ENCODE measurements at places on chromosomes 6 and 20.

GRCh38 chr6:31170987-31171671 lies 647 bp upstream of the POU5F1 start:
- DNase-seq: no peak

GRCh38 chr6:3201388-3201787 lies 26.1 kb downstream of the TUBB2B start:
- DNase-seq: no peak

GRCh38 chr20:57211908-57212533 lies 54.4 kb downstream of the BMP7 start:
- no peak for DNase-seq

DNA sequence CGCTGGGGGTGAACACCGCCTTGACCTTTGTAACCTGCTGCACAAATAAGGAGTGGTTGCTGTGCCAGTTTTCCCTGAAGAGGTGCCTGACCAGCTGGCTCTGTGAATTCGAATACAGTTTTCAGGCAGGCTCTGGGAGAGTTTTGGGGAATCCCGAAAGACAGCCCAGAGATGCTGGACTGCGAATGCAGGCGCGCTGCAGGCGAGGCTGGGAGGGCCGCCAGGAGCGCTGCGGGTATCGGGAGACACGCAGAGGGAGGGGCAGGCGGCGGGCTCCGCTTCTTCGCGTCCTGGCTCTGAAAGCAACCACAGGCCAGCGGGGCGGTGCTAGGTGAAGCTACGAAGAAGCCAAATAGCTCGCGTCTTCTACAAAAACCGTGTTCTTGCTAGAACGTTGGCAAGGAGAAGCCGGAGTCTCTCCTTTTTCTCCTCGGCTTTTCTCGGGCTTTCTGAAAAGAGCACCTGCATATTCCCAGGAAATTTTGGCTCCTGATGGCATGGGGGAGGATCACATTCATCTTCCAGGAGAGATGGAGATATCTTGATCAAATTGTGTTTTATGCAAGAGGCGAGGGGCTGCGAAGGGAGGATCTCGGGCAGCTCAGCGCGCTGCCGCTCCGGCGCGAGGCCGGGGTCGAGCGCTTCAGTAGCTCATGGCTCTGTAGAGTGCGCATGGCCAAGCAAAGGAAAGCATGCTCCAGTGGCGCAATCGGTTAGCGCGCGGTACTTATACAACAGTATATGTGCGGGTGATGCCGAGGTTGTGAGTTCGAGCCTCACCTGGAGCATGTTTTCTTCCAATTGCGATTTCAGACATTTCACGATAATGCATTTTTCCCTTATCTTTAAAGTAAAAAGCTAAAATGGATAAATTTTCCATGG lies 158.1 kb upstream of the ZNF184 start:
- peak; percentile 71 for DNase-seq

- DNase-seq: no peak
These were observed 142.9 kb upstream of the RNF217 start for GRCh38 chr6:124819346-124819745.

- no peak for DNase-seq
These were observed 48.7 kb downstream of the MAP7 start for GRCh38 chr6:136501514-136501913.

DNA sequence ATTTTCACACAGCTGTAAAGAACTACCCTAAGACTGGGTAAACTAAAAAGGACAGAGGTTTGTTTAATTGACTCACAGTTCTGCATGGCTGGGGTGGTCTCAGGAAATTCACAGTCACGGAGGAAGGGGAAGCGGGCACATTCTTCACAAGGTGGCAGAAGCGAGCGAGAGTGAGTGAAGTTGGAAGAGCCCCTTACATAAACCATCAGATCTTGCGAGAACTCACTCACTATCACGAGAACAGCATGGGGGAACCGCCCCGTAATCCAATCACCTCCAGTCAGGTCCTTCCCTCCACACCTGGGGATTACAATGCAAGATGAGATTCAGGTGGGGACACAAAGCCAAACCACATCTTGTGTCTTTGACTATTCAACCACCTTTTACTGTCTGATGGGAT lies 700.5 kb downstream of the TENT5A start:
- no peak for DNase-seq

- no peak for DNase-seq
These were observed 1.5 kb upstream of the VEGFA start for GRCh38 chr6:43768506-43768860.

- DNase-seq: no peak
These were observed 369 bp upstream of the NSFL1C start for GRCh38 chr20:1467082-1467354.

GRCh38 chr20:50101887-50102286 lies 11.1 kb downstream of the UBE2V1 start:
- DNase-seq: peak; percentile 32

GRCh38 chr6:62285612-62286469 lies at the start of gene KHDRBS2:
Gene KHDRBS2 (minus strand): TSS chr6:62286225.
- DNase-seq: peak; percentile 62

DNA sequence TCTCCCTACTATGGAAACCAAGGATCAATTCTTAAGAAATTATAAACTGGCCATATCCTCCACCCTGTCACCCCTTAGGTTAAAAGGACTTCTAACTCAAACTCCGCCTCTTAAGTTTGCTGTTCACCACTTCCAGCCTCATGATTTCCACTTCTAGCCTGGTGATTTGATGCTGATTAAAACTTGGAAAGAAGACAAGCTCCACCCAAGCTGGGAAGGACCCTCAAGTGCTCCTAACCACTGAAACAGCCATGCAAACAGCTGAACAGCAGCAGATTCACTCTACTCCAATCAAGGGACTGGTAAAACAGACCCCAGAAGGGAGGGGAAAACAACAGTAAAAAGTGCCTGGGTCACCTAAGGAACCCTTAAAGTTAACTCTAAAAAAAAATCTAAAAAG lies 10.3 kb downstream of the LCA5 start:
- DNase-seq: no peak

GRCh38 chr20:10625641-10626040 lies 48.2 kb downstream of the JAG1 start:
- DNase-seq: no peak

DNA sequence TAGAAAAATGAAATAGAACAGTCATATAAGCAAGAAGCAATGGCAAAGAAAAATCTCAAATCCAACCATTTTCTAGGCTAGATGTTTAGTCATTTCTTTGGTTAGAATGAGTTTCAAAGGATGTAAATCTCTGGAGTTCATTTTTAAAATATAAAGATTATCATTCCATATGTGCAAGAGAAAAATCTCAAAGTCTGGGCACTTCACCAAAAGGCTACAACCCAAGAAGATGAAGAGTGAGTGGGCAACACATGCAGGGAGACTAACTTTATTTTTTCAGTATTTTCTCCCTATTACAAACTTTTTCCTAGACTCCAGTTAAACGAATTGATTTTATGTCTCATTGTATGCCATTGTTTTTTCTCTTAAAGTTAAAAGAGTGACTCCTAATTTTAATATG lies 83.6 kb downstream of the PHACTR1 start:
- DNase-seq: no peak

DNA sequence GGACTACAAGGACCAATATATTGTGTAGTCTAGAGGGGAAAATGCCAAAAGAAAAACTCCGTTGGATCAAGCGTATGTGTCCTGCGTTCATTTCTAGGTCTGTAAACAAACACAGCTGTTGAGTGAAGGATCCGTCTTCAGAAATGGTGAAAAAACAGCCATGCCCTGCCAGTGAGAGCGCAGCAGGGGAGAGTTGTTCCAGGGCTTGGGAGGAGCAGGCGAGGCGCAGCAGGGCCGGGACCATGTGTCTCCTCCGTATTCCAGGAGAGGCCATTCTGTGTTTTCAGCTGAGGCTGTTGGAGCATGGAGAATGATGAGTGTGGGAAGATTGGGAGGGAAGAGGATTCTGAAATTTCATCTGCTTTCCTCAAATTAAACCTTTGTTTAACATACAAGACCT lies 38.0 kb downstream of the BMP6 start:
- no peak for DNase-seq

GRCh38 chr20:31966991-31967655 lies 828 bp upstream of the XKR7 start:
- DNase-seq: no peak

DNA sequence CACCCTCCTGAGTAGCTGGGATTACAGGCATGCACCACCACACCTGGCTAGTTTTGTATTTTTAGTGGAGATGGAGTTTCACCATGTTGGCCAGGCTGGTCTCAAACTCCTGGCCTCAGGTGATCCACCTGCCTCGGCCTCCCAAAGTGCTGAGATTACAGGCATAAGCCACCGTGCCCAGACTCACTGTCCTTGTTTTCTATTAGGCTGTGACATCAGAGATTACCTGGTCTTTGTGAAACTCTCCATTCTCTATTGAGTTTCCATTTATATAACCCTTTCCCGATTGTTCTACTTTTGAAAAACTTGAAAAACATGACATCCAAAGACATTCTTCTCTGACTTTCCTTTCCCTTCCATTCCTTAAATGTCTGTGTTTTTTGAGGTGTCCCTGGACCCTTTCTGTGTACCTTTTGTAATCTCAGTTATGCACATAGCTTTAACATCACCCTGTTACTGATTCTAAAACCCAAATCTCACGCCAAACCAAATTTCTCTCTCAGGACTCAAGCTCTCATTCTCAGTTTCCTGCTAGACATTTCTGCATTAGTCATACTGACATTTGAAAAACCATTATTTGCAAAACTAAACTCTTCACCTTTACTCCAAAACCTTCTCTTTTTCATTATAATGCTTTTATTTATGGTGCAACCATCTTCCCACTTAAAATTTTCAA lies 137.0 kb downstream of the KHDC1L start:
- DNase-seq: no peak

DNA sequence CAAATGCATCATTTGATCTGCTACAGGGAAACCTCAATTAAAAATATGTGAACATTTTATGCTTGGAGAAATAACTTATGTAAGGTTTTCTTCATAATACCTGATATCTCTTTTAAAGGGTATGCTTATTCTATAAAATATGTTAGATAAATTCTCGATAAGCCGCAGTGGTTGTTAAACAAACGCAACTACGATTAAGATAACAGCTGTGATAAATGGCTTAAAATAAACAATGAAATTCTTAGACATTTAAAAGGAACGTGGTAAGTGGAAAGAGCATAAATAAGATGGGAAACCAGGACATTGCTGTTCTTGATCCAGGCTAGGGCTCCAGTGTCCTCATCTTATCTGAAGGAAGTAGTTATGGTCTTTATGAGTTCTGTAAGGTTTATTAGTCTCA lies 415.9 kb downstream of the CD83 start:
- no peak for DNase-seq

DNA sequence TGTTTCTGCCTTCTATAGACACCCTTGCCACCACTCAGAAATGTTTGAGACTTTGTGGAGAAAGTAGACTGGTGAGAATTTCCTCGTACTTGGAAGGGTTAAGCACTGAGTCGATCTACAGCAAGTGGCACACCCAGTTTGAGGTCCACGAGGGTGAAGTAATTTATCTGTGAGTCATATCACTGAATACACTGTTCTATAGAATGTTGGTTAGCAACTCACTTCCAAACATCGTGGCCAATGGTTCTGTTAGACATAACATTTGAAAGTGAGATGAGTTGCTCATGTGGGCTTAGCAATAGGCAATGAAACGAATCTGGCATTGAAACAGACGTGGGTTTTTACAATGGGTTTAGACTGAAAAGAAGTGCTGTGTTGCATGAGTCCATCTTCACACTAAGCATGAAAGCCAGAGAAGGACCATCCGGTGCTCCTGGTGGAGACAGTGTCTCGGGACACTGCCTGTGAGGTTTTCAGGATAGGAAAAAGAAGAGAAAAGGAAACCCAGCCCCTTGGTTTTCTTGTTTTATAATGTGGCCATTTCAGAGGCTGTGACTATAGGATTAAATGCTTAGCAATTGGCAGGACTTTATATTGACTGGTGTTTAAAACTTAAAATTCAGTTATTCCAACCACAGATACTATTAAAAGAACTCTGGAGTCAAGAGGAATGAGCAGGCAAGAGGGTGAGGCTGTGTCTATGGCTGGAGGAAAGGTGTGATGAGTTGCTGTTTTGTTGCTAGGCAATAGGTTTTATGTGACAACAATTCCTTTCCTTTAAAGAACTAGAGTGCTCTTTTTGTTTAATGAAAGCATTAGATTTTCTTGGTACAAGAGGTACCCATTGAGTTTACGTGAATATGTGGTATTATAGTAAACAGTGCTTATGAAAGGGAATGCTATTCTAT lies 31.0 kb upstream of the EZR start:
- DNase-seq: peak; percentile 89

DNA sequence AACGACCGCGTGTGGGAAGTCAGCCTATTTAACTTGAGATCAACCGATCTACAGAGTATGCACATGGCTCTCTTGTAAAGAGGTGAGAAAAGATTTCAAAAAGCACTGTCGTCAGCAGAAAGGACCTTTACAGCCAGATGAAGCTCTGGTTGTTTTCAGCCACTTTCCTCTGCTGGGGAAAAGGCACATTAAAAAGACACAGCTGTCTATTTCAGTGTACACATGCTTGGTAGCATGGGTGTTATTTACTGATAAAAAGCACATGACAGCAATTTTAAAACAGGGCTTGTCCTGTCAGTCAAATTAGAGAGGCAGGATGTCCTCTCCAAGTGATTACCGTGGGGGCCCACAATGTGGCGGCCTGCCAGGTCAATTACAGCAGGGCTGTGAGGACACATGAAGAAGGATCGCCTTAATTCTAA lies 188.9 kb downstream of the PRKN start:
- peak; percentile 56 for DNase-seq

DNA sequence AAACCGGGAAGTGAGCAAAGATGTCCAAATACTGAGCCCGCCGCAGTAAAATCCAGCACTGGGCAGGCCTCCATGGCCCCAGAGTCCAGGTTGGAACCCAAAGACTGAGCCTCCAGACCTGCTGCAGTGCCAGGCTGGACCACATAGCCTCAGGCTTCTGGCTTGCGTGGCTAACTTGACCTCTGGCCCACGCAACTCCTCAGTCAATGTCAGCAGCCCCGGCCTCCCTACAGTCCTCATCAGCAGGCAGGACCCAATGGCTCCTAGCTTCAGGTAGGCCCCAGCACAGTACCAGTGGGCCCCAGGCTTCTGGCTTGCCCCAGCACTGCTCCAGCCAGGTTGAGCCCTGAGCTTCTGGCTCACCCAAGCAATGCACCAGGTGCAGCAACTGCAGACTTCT lies 245.1 kb upstream of the AFDN start:
- DNase-seq: no peak

GRCh38 chr6:148885925-148886845 lies 139.4 kb downstream of the UST start:
- DNase-seq: no peak

DNA sequence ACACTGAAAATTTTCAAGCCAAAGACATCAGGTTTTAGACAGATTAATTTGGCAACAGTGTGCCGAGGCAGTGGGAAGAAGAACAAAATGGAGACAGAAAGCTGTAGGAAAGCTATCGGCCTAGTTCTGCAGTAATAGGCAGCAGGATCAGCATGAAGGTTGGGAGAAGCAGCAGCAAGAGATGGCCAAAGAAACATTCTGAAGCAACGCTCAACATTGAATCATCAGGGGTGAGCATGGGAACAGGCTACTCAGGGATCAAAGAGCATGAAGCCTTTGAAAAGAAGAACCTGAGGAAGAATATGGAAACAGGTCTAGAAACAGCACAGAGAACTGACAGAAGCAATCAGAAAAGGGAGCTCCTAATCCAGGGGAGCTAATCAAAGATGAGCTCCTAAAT lies 7.1 kb upstream of the DST start:
- DNase-seq: no peak

GRCh38 chr6:156919370-156919769 lies 142.2 kb downstream of the ARID1B start:
- no peak for DNase-seq

GRCh38 chr6:153090241-153090930 lies 40.7 kb downstream of the RGS17 start:
- no peak for DNase-seq
